ENCODE measurements at places on chromosomes 11 and 22.
A peak's percentile ranks its signal among the peaks of the same experiment; 100 is the strongest.

GRCh38 chr11:17351510-17352176, at the start of gene NCR3LG1:
TSS of gene NCR3LG1 (plus strand) at chr11:17351800. CDS start at chr11:17351970, 170 bp downstream.
- DNase-seq: peak; percentile 81

DNA sequence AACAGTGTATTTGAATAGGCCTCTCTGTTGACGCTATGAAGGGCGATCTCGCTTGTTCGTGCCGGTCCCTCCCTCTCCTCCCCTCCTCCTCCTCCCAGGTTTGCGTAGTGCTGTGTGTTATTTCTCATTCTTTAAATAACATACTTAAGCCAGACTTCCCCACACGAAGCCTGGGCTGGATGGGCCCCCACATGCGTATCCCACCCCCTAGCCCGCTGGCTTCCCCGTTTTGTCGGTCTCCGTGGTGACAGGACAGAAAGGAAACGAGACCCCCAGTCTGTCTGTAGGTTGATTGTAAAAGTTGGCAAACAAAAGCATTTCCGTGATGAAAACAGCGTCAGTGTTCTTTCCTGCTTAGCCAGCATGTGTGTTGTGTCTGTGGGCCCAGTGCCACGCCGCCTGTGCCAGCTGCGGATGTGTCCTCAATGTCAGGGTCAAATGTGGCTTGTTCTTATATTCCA, 27.3 kb downstream of the FAM118A start:
- DNase-seq: no peak

GRCh38 chr11:24295360-24295759, 201.5 kb upstream of the LUZP2 start:
- DNase-seq: no peak

DNA sequence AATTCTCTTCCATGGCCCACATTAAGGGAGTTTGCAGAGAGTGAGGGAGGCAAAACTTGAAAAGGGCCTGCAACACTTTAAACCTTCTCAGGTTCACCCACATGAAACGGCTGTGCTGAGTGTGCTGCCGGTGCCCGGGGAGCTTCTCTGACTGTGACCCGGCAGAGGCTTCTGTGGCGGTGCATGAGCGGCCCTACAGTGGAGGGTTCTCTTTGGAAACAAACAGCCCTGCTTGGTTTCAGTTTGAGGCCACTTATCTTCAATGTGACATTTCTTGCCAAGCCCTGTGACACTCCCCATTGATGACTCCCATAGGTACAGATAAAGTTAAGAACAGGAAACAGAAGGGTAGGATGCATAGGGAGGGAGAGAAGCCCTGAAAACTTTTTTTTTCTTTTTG, 31.8 kb downstream of the FAM118A start:
- no peak for DNase-seq

- DNase-seq: no peak
Measured at GRCh38 chr11:28759311-28759710, 651.1 kb downstream of the METTL15 start.

GRCh38 chr22:25774575-25775026, 32.6 kb downstream of the MYO18B start:
- DNase-seq: no peak

GRCh38 chr11:72972496-72973128, 158.4 kb downstream of the ATG16L2 start:
- no peak for DNase-seq

DNA sequence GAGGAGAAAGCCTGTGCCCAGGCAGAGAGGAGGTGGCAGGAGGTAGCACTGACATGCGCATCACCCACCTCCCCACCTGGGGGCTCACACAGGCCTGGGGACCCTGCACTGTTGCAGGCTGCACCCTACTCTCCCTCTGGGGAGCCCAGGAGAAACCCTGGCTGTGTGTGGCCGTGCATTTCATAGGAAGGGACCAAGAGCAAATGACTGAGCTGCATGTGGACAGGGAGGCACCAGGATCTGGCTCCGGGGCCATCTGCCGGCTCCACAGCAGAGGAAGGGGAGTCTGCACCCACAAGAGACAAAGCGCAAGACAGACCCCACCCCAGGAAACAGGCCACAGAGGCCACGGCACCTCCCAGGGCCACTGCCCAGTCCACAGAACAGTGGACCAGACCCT, 22.7 kb downstream of the BID start:
- no peak for DNase-seq

DNA sequence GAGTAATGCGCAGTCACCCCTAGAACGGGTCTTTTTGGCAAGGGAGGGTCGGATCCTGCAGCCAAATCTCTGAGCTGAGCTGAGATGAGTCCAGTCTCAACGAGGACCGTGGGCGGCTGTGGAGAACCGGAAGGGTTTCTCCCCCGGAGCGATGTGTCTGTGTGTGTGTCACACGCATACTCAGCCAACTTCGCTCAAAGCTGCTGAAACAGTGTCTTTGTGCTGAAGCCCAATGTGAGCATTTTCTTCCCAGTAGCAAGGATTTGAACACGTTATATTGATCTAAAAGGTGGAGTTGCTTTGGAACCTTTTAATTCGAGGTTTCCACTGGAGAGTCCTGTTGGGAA, 1.4 kb upstream of the CELSR1 start:
- DNase-seq: no peak

GRCh38 chr11:68950270-68950669, 30.5 kb downstream of the MRGPRD start:
- no peak for DNase-seq

GRCh38 chr22:38841211-38841610, 2.6 kb downstream of the NPTXR start:
- no peak for DNase-seq

DNA sequence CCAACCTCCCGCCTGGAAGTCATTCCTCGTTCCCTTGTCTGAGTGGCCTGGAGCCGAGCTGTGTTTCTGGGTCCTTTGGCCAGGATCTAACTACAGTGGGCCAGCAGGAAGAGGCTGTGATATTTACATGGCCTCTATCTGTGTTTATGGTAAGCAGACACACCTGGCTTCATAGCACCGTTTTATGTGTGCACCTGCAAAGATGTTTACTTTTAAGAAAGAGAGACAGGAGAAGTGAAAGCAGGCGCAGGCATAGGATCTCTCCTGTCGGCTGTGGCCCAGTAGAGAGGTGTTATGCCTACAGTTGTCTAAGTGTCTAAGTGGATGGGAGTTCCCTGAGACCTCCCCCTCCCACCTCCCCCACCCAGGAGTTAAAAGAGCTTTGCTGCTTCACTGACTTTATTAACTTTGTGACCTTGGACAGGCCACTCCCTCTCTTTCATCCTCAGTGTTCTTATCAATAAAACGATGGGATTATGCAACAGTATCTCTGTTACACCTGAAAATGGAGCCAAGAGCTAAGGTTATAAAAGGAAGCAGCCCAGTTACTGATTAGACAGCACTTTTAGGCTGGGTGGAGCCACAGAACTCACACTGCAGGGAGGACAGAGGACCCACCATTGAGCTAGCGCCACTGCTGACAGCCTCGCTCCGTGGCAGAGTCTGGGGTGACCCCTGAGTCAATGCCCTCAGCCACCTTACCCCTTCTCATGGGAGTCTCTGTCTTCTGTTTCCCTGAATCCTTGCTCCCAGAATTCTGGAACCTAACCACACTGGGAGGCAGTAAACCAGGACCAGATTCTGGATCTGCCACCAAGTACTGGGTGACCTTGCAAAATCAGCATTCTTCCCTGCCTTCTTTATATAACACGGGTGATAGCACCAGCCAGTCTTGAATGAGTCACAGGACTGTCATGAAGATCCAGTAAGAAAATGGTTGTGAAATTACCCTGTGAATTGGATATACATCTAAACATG, 22.0 kb downstream of the ST14 start:
- no peak for DNase-seq

GRCh38 chr22:23129149-23129548, 12.6 kb downstream of the RSPH14 start:
- DNase-seq: no peak

GRCh38 chr11:18697576-18697975, 1.0 kb upstream of the TMEM86A start:
- DNase-seq: no peak

GRCh38 chr22:48428631-48429371, 1398.9 kb downstream of the BRD1 start:
- peak; percentile 41 for DNase-seq

DNA sequence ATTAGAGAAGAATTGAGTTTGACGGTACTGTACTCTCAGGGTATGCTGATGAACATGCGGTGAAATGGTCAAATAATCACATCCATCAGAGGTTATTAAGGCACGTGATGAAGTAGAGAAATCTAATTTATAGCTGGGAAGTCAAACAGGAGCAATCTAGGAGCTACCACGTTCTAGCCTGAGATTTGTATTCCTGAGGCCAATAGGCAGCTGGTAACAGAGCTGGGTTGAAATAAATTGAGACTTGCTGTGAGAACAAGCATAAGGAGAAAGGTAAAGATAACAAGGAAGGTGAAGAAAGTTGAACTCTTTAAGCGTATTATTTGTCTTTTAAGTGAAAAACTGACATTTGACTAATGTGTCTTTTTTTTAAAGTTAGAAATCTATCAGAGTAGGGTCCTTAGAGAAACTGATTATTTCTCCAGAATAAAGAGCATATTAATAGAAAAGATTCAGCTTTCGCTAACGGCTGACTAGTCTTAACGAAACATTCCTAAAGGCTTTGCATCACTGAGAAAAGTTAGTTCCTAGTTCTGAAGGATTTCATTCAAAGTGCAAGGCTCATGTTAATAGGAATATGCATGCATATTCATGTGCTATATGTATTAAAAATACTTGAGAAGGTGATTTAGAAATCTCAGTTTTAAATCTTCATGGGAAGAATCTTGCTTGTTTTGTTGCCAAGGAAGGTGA, 5.2 kb upstream of the WEE1 start:
- no peak for DNase-seq

DNA sequence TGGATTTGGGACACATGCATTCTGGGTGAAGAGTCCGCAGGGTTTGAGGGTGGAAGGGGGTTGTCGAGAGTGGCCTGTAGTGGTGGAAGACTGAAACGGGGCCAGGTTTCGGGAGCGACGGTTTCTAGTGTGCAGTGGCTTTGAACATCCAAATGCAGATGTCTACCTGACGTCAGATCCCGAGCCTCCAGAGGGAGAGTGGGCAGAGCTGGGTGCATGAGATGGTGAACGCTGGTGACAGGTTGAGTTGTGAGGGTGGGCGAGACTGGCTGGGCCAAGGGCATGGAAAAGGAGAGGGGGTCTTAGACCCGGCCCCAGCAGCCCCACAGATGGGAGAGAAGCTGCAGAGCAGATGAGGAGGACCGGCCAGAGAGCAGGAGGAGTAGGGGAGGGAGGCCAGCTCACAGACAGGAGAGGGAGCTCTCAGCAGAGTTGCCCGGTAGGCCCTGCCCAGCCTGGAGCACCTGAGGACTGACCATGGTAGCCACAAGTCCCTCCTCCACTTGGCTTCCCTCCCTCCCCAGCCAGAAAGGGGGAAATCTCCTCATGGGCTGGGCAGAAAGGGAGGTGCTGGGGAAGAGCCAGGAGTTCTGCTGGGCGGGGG, 14.2 kb downstream of the KCNJ4 start:
- no peak for DNase-seq

- no peak for DNase-seq
Measured at GRCh38 chr11:29190313-29190712, 826.5 kb downstream of the KCNA4 start.

GRCh38 chr11:64400102-64400501, 41.1 kb downstream of the RPS6KA4 start:
- no peak for DNase-seq

DNA sequence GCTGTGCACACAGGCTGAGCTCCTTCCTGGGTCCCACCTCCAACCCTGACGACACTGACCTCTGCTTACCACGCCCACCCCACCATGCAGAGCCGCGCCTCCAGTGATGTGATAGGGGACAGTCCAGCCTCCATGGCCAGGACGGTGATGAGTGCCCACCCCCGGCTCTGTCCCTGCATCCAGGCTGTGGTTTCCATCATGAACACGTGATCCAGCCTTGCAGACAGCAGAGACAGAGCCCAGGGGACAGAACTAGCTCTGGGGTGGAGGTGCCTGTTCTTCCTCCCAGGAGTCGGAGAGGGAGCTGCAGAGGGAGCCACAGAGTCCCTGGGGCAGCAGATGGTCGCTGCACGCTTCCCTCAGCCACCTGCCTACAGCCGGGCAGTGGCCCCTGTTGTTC, 42.6 kb upstream of the IGSF9B start:
- no peak for DNase-seq

- DNase-seq: no peak
Measured at GRCh38 chr11:127023991-127024390, 23.4 kb upstream of the KIRREL3 start.

DNA sequence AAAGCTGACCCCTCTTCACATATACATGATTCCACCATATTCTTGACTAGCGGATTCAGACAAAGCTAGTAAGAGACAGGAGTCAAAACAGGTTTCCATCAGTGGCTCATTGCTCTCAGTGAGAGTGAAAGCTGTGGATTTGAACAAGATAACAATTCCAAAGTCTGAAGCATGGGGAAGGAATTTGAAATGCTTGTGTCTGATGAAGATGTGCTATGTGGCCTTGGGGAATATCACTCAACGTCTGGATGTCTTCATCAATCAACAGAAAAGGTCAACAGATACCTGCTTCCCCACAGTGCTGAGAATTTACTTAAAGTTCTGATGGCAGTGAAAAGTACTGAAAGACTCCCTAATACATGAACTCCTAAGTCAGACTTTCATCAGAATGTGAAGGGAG, 46.9 kb upstream of the SESN3 start:
- DNase-seq: no peak

DNA sequence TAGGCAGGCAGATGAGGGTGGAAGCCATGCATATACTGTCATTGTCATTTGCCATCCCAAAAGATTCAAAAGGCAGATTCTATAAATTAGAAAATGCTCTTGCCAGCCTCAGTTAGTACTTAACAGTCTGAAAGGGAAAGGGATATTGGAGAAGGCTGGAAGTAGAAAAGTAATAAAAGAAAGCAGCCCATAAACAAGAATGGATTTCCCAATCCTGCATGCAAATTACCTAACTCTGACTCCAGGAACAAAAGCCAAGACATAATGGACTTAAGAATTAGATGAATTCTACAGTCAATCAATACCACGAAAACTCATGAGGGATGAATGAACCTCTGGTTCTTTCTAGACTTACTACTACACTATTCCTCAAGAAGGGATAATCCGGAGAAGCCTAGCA, 5.9 kb downstream of the PAK1 start:
- no peak for DNase-seq

DNA sequence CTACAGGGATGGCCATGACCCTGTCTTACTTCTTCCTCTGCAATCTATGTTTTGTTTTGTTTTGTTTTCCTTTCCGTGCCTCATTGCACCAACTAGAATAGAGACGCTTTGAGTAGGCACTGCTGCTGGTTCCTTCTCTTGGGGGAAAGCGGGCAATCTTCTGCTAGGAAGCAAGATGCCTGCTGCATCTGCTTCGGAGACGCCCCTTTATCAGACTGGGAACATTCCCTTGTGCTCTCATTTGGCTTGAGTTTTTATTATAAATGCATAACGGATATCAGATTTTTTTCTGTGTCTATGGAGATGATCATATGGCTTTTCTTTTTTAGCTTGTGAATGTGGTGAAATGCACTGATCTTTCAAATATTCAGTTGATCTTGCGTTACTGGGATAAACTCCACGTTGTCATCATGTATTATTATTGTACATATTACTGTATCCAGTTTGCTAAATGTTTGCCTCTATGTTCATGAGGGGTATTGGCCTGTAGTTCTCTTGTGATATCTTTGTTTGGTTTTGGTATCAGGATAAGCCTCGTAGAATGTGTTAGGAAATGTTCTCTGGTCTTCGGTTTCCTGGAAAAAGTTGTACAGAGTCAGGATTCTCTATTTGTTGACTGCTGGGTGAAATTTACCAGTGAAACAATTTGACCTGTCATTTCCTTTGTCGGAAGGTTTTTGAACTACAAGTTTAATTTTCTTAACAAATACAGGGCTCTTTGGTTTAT, 23.4 kb upstream of the KRTAP5-6 start:
- DNase-seq: no peak
